Nucleus accumbens (tissue), 56 donors: ENCODE measurements at places on chromosomes 5 and 9.

GRCh38 chr5:69444127-69444754 lies 29.3 kb downstream of the MARVELD2 start:
- DNase-seq, result no peak

- DNase-seq, result no peak
Measured at GRCh38 chr5:145521066-145521465, 314.1 kb downstream of the PRELID2 start.

DNA sequence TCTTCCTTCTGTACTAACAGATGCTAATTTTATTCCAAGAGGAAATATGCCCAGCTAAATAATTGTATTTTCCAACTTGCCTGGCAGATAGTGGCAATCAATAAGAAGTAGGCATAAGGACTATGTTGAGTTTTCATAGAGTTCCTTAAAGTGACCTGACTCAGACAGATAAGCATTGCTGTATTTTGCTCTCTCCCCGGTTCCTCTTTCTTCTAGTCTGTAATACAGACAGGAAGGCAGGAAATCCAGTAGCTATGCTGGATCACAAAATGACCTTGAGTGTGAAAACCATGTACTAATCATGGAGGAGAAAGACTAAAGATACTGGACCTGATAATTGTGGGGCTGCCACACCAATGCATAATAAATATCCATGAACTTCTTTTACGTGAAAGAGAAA lies 701.7 kb downstream of the CETN3 start:
- DNase-seq, result no peak

DNA sequence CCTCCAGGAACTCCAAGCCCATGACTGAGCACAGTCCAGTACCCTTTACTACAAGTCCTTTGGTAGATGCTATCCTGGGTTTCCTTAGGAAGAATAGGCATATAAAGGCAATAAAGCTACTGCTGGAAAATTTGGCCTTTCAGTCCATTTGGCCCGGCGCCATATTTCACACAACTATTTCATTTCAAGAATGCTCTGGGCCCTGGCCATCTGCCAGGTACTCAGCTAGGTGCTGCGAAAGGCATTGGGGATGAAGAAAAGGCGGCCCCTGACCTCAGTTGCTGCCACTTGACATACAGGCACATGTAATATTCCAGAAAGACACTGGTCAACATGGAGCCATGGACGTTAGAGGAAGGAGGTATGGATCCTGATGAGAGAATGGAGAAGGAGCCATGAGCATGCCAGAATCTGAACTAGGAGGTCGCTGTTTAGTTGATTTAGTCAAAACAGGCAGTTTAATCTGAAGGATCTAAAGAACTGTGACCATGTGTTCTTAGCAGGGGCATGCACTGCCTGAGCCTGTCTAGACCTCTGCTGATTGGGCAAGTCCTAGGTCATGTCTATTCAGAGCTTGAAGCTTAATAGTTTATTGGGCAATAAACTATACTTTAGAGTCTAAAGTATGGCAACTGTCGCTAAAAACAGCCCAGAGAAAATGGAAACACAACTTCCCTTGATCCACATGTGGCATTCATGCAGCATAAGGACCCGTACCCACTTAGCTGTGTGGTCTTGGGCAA lies 149.3 kb downstream of the MELK start:
- DNase-seq, result no peak

DNA sequence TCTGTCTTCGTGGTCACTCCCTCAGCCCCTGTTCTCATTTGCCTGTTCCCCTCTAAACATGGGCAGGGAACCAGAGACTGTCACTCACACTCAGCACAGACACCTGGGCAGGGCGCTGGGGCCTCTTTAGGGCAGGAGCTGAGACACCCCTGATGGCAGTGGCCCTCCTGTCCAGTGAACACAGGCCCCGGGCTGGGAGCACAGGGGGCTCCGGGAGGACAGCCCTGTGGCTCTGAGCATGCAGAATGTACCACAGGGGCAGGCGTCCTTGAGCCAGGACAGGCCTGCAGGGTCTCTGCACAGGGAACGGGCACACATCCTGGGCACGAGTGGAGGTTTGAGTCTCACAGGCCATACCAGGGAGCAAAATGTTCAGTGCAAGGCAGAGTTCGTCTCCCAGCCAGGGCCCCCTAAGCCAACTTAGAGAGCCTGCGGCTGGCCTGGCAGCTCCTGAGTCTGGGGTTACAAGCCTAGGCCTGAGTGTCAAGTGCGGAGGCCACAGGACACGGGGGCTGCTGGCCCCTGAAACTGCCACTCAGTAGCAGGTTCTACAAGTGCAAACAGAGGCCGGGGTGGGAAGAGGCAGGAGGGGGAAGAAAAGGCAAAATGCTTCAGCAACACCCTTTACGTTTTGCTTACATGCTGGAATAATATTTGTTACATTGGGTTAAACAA lies 55.9 kb upstream of the NKD2 start:
- DNase-seq, result no peak

- no peak for DNase-seq
Measured at GRCh38 chr5:107950776-107951175, 280.0 kb upstream of the EFNA5 start.

- no peak for DNase-seq
Measured at GRCh38 chr5:172929371-172929838, 29.8 kb upstream of the RPL26L1 start.

DNA sequence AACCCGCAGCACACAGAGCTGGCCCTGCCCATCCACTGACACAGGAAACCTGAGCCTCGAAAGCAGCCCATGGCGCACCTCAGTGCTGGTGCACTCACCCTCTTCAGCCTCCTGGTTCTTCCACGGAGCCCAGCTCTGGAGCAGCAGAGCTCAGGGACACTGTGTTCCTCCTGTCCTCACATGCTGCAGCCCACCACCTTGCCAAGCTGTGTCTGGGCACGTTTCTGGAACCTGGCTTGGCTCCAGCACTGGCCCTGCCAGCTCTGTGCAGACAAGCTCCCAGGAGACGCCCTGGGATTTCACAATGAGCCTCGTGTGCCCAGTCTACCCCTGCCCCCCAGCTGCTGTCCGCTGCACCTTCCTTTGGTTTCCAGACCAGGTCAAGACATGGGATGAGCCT lies 119.5 kb downstream of the SYK start:
- DNase-seq, result peak; percentile 5

DNA sequence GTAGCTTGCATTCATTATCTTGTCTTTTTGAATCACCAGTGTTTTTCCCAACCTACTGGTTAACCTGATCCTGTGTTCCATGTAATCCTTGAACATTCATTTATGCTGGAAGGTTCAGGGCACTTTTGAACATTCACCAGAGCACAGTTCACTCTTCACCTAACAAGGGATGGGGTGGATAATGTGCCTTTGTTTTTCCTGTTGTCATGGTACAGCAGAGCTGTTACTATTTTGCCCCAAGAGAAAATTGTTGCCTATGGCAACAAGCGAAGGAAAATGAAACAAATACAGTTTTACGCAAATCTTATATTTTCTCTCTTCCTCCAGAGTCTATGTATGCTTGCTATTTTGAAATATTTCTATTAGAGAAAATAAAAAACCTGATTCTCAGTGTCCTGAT lies 60.3 kb upstream of the RIOK2 start:
- DNase-seq, result no peak
